ENCODE measurements at places on chromosomes 13 and 19.

GRCh38 chr13:94464771-94465170, 14.7 kb downstream of the DCT start:
- no peak for DNase-seq

- DNase-seq: no peak
Observed at GRCh38 chr13:79736356-79736755, 255.4 kb downstream of the NDFIP2 start.

GRCh38 chr13:27954406-27954851, 14.7 kb downstream of the CDX2 start:
- DNase-seq: no peak

DNA sequence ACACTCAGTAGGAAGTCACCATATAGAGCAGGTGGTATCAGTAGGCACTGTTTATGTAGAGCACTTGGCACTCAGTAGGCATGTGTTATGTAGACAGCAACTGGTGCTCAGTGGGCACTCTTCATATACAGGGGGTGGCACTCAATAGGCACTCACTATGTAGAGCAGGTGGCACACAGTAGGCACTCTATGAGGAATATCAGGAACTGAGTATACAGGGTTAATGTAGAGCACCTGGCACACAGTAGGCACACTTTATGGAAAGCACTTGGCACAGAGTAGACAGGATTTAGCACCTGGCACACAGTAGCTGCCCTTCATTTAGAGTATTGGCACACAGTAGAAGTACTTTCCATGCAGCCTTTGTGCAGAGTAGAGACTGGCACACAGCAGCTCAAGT, 1.1 kb upstream of the CYP4F3 start:
- DNase-seq: no peak

DNA sequence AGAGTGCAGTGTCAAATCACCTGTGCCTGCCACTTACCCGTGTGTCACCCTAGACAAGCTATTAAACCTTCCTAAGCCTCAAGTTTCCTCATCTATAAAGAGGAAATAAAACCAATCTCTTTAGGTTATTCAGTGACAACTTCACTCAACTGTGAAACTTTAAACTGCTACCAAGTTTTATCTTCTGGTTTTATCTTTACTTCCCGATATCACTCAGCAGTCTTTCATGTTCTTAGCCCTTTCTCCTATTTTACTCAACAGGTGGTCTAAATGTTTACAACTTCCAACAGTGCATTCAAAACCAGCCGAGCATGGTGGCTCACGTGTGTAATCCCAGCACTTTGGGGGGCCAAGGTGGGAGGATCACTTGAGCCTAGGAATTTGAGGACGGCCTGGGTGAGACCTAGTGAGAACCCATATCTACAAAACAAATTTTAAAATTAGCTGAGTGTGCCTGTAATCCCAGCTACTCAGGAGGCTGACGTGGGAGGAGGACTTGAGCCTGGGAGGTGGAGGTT, 59.6 kb downstream of the GPALPP1 start:
- DNase-seq: no peak

- DNase-seq: peak; percentile 25
Observed at GRCh38 chr13:106424805-106425204, 110.7 kb downstream of the EFNB2 start.

Measured in HT-29 (cell line).